ENCODE measurements at places on chromosomes 6 and 20.

DNA sequence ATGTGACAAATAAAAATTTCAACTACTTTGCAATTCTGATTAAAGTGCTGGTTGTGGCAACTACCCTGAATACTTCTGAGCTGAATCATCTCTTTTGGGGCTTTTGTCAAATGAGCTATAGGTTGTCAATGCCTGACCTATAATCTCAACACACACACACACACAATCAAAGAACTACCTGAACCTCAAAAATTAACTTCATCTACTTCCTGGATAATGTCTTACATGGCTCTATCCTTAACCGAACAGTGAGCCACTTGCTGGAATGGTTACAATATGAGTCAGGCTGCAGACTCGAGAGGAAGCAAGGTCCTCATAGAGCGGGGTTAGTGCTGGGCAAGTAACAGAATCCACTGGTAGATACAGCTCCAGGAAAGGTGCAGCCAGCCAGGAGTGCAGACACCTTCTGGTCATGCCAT, 70.6 kb upstream of the DST start:
- DNase-seq, result no peak

DNA sequence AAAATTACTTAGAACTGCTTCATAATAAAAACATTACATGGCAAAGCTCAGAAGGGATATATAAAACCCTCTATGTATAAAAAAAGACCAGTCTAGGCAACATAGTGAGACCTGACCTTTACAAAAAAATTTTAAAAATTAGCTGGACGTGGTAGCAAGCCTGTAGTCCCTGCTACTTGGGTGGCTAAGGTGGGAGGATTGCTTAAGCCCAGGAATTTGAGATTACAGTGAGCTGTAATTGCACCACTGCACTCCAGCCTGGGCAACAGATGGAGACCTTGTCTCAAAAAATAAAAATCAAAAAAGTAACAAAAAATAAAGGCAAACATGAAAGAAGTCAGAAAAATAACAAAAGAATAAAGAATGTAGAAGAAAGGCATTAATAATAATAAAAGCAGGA, 21.5 kb upstream of the TPD52L1 start:
- no peak for DNase-seq

- no peak for DNase-seq
Observed at GRCh38 chr6:87922196-87922946, 125.3 kb upstream of the SPACA1 start.

DNA sequence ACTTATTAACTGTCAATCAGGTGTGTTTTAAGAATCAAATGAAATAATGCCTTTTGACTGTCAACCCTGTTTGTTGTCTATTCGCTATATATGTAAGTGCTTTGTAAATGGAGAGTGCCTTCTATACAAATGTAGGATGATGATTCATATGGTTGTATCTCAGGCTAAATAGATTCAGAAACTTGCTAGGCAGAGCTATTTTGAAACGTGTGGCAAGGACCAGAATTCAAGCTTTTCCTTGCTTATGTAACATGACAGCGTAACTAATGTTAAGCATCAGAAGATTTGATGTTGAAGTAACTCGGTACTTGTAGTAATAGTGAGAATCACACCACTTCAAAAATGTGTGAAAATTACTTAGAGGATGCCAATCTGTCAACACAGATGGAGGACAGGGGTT, 3.4 kb downstream of the OGFRL1 start:
- no peak for DNase-seq

DNA sequence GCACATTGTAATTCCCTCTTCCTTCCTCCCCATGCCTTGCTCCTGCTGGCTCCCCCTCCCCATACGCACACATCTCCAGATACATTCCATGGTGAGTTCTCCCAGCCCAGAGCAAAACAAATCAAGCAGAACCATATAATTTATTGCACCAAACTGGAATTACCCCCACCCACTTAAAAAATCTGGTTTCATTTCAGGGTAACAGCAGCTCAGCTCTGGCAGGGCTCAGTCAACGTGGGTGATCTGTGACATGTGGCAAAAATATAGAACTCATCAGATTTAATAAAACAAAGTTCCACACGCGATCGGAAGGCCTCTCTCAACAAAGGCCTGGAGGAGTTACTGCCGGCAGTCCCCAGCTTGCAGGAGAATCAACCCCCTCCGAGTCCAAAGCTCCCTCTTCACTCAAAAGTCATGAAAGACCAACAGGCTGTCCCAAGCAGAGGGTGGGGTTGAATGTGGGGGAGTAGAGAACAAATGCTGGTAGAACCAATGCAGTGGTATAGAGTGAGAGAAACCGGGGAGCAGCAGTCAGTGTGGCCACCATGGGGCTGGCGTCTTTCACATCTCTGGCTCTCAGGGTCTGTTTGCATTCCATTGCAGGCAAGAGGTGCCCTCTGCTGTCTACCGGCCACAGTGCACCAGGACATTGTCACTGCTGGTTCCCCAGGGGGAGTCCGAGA, 323.3 kb upstream of the NT5E start:
- DNase-seq, result no peak

GRCh38 chr6:37693079-37693478, 4.6 kb downstream of the MDGA1 start:
- no peak for DNase-seq

DNA sequence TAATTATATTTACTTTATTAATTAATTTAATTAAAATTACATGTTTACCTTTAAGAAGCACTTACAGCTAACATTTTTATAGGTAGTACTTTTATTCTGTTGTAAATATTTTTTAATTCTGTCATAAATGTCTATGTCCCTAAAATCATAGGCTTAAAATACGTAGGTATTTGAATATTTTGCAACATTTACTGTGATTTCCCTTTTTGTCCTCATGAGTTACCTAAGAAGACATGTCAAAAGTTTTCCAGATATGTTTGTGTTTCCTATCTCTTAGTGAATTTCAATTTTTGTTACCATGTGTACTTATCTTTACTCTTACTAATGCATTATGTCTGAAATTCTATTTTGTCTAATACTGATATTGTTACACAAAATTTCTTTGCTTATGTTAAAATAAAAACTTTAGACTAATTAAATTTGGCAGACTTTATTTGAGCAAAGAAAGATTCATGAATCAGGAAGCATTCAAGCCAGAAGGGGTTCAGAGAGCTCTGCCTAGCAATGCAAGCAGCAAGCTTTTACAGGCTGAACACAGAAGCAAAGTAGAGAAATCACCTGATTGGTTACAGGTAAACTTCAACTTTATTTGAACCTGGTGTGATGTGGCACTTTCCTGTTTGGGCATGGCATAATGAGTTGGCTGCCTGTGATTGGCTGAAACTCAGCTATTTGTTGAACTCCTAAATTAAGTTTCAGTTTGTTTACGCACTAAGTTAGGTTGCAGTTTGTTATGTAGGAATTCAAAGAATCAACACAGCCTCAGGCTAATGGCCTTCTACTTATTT, 123.2 kb upstream of the TMEM170B start:
- no peak for DNase-seq

- no peak for DNase-seq
Observed at GRCh38 chr6:13229205-13230085, 98.9 kb downstream of the TBC1D7 start.

DNA sequence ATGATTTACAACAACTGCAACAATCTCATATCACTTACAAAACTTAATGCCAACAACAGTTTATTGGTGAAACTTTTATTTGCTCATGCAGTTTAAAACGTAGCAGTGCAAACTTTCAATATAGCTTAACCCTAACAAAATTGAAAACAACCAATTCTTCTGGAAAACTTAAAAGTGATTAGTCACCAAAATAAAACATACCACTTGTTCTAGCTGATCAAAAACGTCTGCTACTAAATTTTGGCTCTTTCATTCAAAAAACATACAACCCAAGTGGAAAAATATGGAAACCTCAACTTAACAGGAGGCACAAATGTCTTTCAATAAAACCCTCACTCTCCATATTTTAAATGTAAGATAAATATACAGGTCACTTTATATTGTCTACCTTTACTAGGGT, 39.6 kb downstream of the COL12A1 start:
- no peak for DNase-seq

- no peak for DNase-seq
Observed at GRCh38 chr6:17460862-17461261, 67.5 kb downstream of the CAP2 start.

- DNase-seq, result no peak
Observed at GRCh38 chr6:158662607-158662953, 12.7 kb downstream of the SYTL3 start.

GRCh38 chr20:51345601-51346101, 196.9 kb downstream of the NFATC2 start:
- DNase-seq, result no peak

- no peak for DNase-seq
Observed at GRCh38 chr6:2893281-2893680, 9.8 kb downstream of the SERPINB9 start.

- no peak for DNase-seq
Observed at GRCh38 chr6:52415917-52416628, 4.1 kb upstream of the EFHC1 start.

- DNase-seq, result no peak
Observed at GRCh38 chr6:25242567-25242966, 36.6 kb upstream of the CARMIL1 start.

DNA sequence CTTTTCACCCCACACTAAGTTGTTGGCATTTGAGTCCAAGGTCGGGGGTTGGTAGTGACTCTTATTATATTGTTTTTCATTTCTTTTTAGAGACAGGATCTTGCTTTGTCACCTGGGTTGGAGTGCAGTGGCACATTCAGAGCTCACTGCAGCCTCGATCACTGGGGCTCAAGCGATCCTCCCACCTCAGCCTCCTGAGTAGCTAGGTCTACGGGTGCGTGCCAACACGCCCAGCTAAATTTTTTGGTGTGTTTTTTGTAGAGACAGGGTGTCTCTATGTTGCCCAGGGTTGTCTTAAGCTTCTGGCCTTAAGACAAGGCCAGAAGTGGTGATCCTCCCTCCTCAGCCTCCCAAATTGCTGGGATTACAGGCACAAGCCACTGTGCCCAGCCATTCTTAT, 25.1 kb upstream of the TGM2 start:
- no peak for DNase-seq

DNA sequence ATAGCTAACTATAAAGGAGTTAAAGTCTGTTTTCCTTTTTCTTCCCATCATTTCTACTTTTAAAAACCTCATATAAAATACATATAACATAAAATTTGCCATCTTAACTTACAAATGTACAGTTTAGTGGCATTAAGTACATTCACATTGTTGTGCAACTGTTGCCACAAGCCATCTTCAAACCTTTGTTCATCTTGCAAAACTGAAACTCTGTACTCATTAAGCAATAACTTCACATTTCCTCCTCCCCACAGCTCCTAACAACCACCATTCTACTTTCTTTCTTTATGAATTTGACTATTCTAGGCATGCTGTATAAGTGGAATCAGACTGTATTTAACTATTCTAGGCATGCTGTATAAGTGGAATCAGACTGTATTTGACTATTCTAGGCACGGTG, 4.5 kb downstream of the CCDC170 start:
- DNase-seq, result no peak

DNA sequence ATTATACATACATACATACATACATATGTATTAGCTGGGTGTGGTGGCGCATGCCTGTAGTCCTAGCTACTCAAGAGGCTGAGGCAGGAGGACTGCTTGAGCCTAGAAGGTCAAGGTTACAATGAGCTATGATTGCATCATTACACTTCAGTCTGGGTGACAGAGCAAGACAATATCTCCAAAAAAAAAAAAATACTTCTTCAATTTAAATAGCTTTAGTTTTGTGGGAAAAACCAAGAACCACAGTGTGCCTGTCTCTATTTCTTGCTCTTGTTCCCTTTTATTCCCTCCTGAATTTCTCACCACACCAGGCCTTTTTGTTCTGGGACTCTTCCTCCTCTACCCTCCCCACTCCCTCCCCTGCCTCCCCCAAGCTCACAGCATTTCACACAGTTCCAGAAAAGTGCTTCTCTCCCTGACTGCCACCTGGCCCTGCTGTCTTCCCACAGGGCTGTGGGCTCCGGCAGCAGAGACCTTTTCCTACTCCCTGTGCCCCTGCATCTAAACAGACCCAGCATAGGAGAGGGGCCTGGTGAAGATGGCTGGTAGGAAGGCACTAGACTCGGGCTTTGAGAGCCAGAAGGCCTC, 1.3 kb downstream of the C20orf203 start:
- DNase-seq, result no peak

GRCh38 chr6:42974919-42975505, 4.0 kb downstream of the PEX6 start:
- DNase-seq, result no peak

GRCh38 chr6:71347119-71347518, 58.5 kb downstream of the OGFRL1 start:
- no peak for DNase-seq

- DNase-seq, result no peak
Observed at GRCh38 chr6:114785235-114786127, 442.7 kb upstream of the HS3ST5 start.

DNA sequence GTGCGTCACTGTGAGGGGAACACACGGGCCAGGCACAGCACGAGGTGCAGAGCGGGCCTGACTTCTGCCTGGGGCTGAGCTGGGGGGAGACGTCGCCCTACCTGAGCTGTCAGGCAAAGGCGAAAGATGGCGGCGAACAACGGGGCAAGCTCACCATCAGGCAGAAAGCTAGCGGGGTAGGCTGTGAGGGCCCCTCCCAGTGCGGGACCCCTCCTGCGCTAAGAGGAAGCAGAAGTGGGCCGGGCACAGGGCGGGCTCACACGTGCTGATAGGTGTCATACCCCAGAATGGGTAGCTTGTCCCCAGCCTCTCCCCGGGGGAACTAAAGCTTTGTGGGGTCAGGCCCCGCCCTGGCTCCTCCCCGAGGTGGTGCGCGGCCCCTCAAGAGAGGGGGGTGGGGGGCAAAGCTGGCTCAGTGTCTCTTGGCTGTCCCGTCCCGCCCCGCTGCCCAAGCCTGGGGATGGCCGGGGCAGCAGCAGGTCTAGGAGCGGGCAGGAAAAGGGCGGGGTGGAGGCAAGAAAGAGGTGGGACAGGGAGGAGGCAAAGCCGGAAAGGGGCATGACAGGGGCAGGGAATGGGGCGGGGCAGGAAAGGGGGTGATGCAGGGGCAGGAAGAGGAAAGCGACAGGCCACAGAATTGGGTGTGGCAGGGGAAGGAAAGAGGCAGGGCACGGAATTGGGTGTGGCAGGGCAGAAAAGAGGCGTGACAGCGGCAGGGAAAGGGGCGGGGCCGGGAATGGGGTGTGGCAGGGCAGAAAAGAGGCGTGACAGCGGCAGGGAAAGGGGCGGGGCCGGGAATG, 14.7 kb downstream of the UCKL1 start:
- DNase-seq, result peak; percentile 20

- DNase-seq, result peak; percentile 65
Observed at GRCh38 chr6:137043710-137044365, 927 bp downstream of the IL20RA start.

GRCh38 chr20:48928832-48929725, 7.6 kb downstream of the ARFGEF2 start:
- DNase-seq, result no peak

Data from right lung (tissue), 10 donors.